ENCODE measurements at places on chromosomes 3 and 15. TPM values are rescaled to one million over a fixed set of nuclear protein-coding genes. Genes with fewer than 3 reads are reported as not detected.

OR5K2 gene
- total RNA-seq: not detected

EXD1 gene
- not detected for total RNA-seq

GOLGA6L26 gene
- not detected for total RNA-seq

NME9 gene
- total RNA-seq: not detected

GOLGA8R gene
- not detected for total RNA-seq

ULK3 gene
- 18.7 TPM for total RNA-seq

LMAN1L gene
- not detected for total RNA-seq

ASB14 gene
- not detected for total RNA-seq

GPR27 gene
- total RNA-seq: 0.08 TPM

HYAL1 gene
- total RNA-seq: 3.0 TPM

TRIM59 gene
- 9.7 TPM for total RNA-seq

KLHL40 gene
- total RNA-seq: not detected

THAP10 gene
- 7.2 TPM for total RNA-seq

PRR23B gene
- not detected for total RNA-seq

TMEM44 gene
- total RNA-seq: 9.5 TPM

HAPLN3 gene
- 7.4 TPM for total RNA-seq

WDR93 gene
- not detected for total RNA-seq

CGGBP1 gene
- 27.7 TPM for total RNA-seq

MFAP1 gene
- 20.7 TPM for total RNA-seq

MEX3B gene
- 1.6 TPM for total RNA-seq

GANC gene
- total RNA-seq: 28.3 TPM

IL17RE gene
- 10.8 TPM for total RNA-seq

ZNF80 gene
- total RNA-seq: not detected

IL17RB gene
- not detected for total RNA-seq

Data from hair follicular keratinocyte (primary cell).